ENCODE measurements at places on chromosomes 4 and X. TPM values are rescaled to one million over a fixed set of nuclear protein-coding genes. Genes with fewer than 3 reads are reported as not detected.

DNA sequence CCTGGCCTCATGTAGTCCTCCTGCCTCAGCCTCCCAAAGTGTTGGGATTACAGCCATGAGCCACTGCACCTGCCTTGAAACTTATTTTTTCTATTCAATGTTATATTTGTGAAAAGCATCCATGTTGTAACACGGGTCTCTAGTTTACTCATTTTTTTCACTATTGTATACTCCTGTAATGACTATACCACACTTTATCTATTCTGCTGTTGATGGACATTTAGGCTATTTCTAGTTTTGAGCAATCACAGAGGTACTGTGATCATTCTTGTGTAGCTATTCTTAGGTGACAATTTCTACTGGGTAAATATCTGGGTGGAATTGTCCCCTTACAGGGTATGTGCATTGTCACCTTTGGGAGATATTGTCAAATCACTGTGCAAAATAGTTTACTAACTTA lies 3.6 kb downstream of the DRP2 start:
- H3K4me1 ChIP-seq = no peaks in the 10 kb centered on the region
- no peak overlapping the region for H3K27ac ChIP-seq
- DNase-seq = no peak
- no peaks in the 10 kb centered on the region for H3K36me3 ChIP-seq

- H3K27ac ChIP-seq = no peak overlapping the region
- no peaks in the 10 kb centered on the region for H3K4me1 ChIP-seq
- no peaks in the 10 kb centered on the region for H3K36me3 ChIP-seq
- no peak for DNase-seq
- no peak overlapping the region for H3K4me3 ChIP-seq
These were observed 67.4 kb downstream of the DNAAF6 start for GRCh38 chrX:107273795-107274194.

- H3K36me3 ChIP-seq = no peaks in the 10 kb centered on the region
- no peak for DNase-seq
- no peaks in the 10 kb centered on the region for H3K27me3 ChIP-seq
- no peak overlapping the region for H3K27ac ChIP-seq
- H3K4me3 ChIP-seq = no peak overlapping the region
These were observed 183.7 kb upstream of the LDB2 start for GRCh38 chr4:17082186-17082585.

GRCh38 chr4:61298178-61298740 lies 98.1 kb downstream of the ADGRL3 start:
- H3K27me3 ChIP-seq = no peaks in the 10 kb centered on the region
- no peaks in the 10 kb centered on the region for H3K4me1 ChIP-seq
- H3K27ac ChIP-seq = no peak overlapping the region
- DNase-seq = no peak
- no peaks in the 10 kb centered on the region for H3K36me3 ChIP-seq
- H3K4me3 ChIP-seq = no peak overlapping the region

- no peaks in the 10 kb centered on the region for H3K36me3 ChIP-seq
- H3K4me1 ChIP-seq = no peaks in the 10 kb centered on the region
- no peaks in the 10 kb centered on the region for H3K27me3 ChIP-seq
- H3K4me3 ChIP-seq = no peak overlapping the region
- DNase-seq = no peak
These were observed 1.6 kb downstream of the HHIP start for GRCh38 chr4:144647590-144647989.

GRCh38 chr4:185542626-185543315 lies 7.5 kb upstream of the PDLIM3 start:
- no peaks in the 10 kb centered on the region for H3K36me3 ChIP-seq
- peaks cover 13% of the 10 kb centered on the region for H3K4me1 ChIP-seq
- no peak overlapping the region for H3K4me3 ChIP-seq
- DNase-seq = peak; percentile 84
- no peak overlapping the region for H3K27ac ChIP-seq
- H3K27me3 ChIP-seq = no peaks in the 10 kb centered on the region

GRCh38 chr4:128725405-128726055 lies 84.0 kb upstream of the JADE1 start:
- no peaks in the 10 kb centered on the region for H3K4me1 ChIP-seq
- no peaks in the 10 kb centered on the region for H3K36me3 ChIP-seq
- H3K27ac ChIP-seq = no peak overlapping the region

DNA sequence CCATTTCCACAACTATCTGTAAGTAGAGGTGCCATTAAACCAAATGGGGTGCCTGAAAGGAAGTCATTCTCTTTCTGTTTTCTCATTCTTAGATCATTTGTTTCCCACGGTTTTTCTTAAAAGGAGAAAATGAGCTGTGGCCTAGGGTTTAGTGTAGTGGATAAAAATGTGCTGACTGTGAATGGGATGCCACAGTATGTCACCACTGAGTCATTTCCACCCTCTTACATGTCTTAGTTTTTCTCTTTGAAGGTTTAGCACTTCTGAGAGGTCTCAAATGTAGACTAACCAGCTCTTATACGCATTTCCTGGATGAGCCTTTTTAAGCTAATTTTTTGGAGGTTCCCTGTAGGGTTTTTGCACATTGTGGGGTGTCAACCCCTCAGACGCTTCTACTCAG lies 244.5 kb upstream of the SPANXN1 start:
- no peaks in the 10 kb centered on the region for H3K36me3 ChIP-seq
- no peak overlapping the region for H3K27ac ChIP-seq
- H3K4me3 ChIP-seq = no peak overlapping the region
- H3K4me1 ChIP-seq = no peaks in the 10 kb centered on the region
- H3K27me3 ChIP-seq = no peaks in the 10 kb centered on the region
- no peak for DNase-seq

DNA sequence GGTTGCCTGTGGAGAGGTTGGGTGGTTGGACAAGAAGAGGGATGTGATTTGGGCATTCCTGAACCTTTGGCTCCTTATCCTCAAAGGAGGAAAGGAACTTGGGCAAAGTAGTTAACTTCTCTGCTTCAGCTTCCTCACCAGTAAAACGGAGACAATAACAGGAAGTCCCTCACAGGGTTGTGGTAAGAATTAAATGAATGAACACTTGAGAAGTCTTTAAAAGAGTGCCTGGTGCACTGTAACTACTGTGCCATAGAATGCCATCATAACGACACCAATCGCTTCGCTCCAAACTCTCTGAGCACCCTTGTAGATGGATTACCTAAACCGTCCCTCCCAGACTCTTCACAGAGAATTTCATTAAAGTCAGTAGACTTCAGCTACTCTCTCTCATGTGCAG lies 10.5 kb downstream of the ZCCHC18 start:
- H3K4me3 ChIP-seq = no peak overlapping the region
- no peak overlapping the region for H3K27ac ChIP-seq
- no peaks in the 10 kb centered on the region for H3K4me1 ChIP-seq
- no peaks in the 10 kb centered on the region for H3K27me3 ChIP-seq
- no peak for DNase-seq

The GATA1 gene
- total RNA-seq = not detected

The FAM9C gene
- total RNA-seq = not detected
